ENCODE measurements at places on chromosomes 3 and 15. TPM values are rescaled to one million over a fixed set of nuclear protein-coding genes. Genes with fewer than 3 reads are reported as not detected.

The MED12L gene
- 0.17 TPM for total RNA-seq

The LMAN1L gene
- 0.66 TPM for total RNA-seq

The CHRNA7 gene
- total RNA-seq = 0.32 TPM

The ANKRD63 gene
- total RNA-seq = not detected

The AADAC gene
- not detected for total RNA-seq

GRCh38 chr3:188948281-188948996 lies 223.3 kb upstream of the TPRG1 start:
- DNase-seq = no peak

DNA sequence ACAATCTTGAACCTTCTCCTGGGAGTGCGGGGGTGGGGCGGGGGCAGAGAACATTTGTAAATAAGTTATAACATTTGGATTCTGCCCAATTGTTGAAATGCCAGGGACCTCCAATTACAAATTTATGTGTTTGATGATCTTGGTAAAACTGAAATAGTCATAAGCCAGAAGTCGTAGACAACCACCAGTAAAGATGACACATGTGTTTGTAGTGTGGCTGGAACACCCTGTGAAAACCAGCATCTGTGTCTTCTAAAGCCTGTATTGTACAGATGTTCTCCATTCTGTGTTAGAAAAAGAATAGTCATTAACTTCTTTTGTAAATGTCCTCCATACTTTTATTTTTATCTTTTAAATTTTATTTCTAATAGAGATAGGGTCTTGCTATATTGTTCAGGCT lies 61.8 kb downstream of the ARIH1 start:
- DNase-seq = no peak

- no peak for DNase-seq
Measured at GRCh38 chr3:114877378-114878113, 269.5 kb downstream of the ZBTB20 start.

DNA sequence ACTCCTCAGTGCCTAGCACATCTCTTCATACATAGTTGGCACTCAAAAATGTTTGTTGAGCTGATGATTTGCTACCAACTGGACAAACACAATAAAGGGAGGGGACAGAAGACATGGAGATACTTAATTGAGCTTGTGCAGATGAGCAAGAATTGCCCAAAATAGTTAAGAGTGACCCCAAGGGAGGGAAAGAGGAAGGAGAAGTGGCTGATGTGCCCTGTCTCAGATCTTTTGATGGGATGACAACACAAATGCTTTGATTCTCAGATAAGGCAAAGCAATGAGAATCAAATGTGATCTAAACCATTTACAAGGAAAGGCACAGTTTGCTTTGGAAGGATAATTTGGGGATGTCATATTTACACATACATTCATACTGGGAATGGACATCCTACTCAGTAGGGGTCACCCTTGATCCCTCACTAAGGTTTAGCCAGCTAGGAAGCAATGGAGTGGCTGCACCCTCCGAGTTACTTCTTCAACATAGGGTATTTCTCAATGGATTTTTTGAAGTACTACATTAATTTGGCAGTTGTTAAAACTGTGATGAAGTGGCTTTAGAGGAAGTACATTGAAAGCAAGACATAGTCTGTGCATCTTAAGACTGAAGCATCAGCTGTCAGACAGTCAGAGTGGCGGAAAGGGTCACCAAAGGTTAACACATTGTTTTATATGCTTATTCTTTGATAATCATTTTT lies 21.9 kb upstream of the SSR3 start:
- no peak for DNase-seq

GRCh38 chr3:195170496-195170895 lies 100.5 kb downstream of the XXYLT1 start:
- DNase-seq = no peak

DNA sequence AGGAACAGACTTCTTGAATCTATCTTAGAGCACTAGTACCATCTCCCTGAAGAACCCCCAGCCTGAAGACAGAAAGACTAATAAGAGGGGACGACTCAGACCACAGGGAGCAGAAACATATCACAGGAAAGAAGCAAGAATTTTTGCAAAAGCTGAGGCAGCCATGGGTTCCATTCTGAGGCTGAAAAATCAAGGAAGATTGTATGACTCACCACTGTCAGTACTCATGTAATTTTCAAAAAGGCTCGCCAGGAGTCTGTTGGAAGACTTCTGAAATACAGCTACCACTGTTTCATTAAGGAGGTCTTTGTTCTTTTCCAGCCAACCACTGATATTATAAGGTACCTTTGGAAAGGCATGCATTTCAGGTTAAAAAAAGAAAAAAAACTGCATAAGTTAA lies 47.5 kb downstream of the MYH15 start:
- DNase-seq = no peak
